ENCODE measurements at places on chromosomes 2 and 18. TPM values are rescaled to one million over a fixed set of nuclear protein-coding genes. Genes with fewer than 3 reads are reported as not detected.

- H3K4me1 ChIP-seq = peaks cover 6% of the 10 kb centered on the region
- H3K27ac ChIP-seq = no peak overlapping the region
- no peak for DNase-seq
- no peaks in the 10 kb centered on the region for H3K27me3 ChIP-seq
- H3K4me3 ChIP-seq = no peak overlapping the region
Measured at GRCh38 chr2:197185676-197186075, 124.9 kb downstream of the ANKRD44 start.

GRCh38 chr2:187991389-187991788 is 300.3 kb upstream of the GULP1 start:
- H3K4me1 ChIP-seq = no peaks in the 10 kb centered on the region
- no peaks in the 10 kb centered on the region for H3K27me3 ChIP-seq
- no peak for DNase-seq

GRCh38 chr2:77149565-77149964 is 372.6 kb downstream of the LRRTM4 start:
- no peaks in the 10 kb centered on the region for H3K27me3 ChIP-seq
- DNase-seq = no peak
- no peaks in the 10 kb centered on the region for H3K4me1 ChIP-seq
- no peak overlapping the region for H3K4me3 ChIP-seq

The CSRNP3 gene
- total RNA-seq = 6.0 TPM

DNA sequence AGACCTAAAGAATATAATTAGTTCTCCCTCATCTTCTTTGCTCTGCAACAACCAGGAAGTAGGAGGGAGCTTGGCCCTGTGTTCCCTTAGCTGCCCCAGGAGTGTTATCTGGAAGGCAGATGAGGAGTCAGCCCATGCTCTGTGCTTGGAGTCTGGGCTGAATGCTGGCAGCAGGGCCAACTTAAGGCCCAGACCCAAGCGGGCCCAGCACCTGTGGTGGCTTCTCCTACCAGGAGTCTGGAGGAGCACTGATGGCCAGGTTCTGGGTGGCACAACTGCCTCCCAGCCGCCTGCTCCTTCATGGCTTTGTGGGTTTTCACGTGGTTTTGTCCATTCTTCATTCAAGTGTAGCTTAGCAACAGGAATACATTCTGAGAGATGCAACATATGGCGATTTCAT is 1910.7 kb upstream of the LRRTM1 start:
- H3K4me1 ChIP-seq = no peaks in the 10 kb centered on the region
- no peak for DNase-seq
- no peaks in the 10 kb centered on the region for H3K27me3 ChIP-seq
- H3K36me3 ChIP-seq = no peaks in the 10 kb centered on the region
- no peak overlapping the region for H3K27ac ChIP-seq

DNA sequence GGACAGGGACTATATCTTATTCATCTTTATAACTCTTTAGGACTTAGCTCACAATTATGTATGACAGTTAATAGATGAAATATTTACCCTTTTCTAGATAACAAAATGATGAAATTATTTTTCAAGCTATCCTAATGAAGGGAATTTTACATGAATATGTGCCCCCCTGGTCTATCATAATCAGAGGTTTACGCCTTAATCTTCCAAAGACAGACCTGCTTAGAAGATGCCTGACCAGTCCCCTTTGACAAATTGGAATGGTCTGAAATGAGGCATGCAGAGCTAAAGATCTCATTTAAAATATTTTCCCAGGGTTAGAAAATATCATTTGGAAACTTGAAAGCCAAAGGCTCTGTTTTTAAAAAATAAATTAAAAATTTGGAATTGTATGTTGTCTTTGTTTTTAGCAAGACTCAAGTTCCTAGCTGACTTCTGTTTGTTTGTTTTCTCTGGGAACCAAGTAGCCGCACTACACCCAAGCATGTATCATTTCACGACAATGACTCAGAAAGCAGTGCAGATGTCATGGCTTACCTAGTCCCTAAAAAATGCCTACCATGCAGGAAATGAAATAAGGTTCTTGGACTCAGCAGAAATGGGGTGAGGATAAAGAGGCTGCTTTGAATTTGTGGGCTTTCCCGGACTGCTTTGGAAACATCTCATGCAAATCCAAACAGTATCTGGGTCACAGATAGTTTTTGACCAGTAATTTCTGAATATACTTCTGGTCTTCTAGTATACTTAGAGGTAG is 162.1 kb downstream of the ZEB2 start:
- H3K4me1 ChIP-seq = peaks cover 6% of the 10 kb centered on the region
- H3K4me3 ChIP-seq = no peak overlapping the region
- DNase-seq = no peak

GRCh38 chr18:13916559-13916958 is 1.2 kb upstream of the MC2R start:
- no peak overlapping the region for H3K4me3 ChIP-seq
- no peaks in the 10 kb centered on the region for H3K36me3 ChIP-seq
- H3K27ac ChIP-seq = no peak overlapping the region
- DNase-seq = no peak

- no peak for DNase-seq
- no peaks in the 10 kb centered on the region for H3K36me3 ChIP-seq
- no peak overlapping the region for H3K4me3 ChIP-seq
- peaks cover 69% of the 10 kb centered on the region for H3K4me1 ChIP-seq
- peak overlapping the region; percentile 90 for H3K27ac ChIP-seq
- no peaks in the 10 kb centered on the region for H3K27me3 ChIP-seq
Measured at GRCh38 chr2:43307046-43307445, 80.6 kb upstream of the ZFP36L2 start.

The TSHZ1 gene
- 22.2 TPM for total RNA-seq

GRCh38 chr2:109683452-109683851 is 69.3 kb downstream of the SOWAHC start:
- no peaks in the 10 kb centered on the region for H3K27me3 ChIP-seq
- peak overlapping the region; percentile 0 for H3K27ac ChIP-seq
- no peaks in the 10 kb centered on the region for H3K36me3 ChIP-seq
- H3K4me1 ChIP-seq = peaks cover 42% of the 10 kb centered on the region
- H3K4me3 ChIP-seq = no peak overlapping the region

The RNASEH1 gene
- total RNA-seq = 13.3 TPM

The IL1RL1 gene
- total RNA-seq = 1.0 TPM

GRCh38 chr2:119513832-119514231 is 10.5 kb downstream of the SCTR start:
- no peaks in the 10 kb centered on the region for H3K4me1 ChIP-seq
- H3K27me3 ChIP-seq = no peaks in the 10 kb centered on the region
- H3K4me3 ChIP-seq = no peak overlapping the region
- no peak for DNase-seq
- no peak overlapping the region for H3K27ac ChIP-seq

DNA sequence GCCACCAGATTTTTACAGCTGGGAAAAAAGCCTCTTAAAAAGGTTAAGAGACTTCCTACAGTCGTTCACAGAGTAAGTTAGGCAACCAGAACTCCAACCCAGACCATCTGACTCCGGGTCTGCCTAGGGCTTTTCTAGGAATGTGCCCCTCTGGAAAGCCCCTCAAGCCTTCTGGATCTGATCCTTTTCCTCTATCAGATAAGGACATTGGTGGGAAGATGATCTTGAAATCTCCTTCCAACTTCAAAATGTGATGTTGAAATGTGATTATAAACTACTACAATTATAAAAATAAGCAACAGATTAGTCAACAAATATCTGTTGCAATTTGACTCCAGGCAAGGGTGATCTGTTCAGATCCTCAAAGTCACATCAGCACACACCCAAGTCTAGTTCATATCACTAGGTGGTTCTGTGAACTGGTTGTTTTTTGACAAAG is 270.4 kb downstream of the ARHGAP15 start:
- H3K27me3 ChIP-seq = no peaks in the 10 kb centered on the region
- H3K27ac ChIP-seq = no peak overlapping the region
- DNase-seq = no peak
- H3K4me3 ChIP-seq = no peak overlapping the region
- H3K36me3 ChIP-seq = no peaks in the 10 kb centered on the region
- H3K4me1 ChIP-seq = no peaks in the 10 kb centered on the region

The PXDN gene
- 17.3 TPM for total RNA-seq
